NCI-H1417 treated with DMSO at 0.1 percent for 48 hours (cell line): ENCODE measurements at places on chromosomes 5 and 9.

DNA sequence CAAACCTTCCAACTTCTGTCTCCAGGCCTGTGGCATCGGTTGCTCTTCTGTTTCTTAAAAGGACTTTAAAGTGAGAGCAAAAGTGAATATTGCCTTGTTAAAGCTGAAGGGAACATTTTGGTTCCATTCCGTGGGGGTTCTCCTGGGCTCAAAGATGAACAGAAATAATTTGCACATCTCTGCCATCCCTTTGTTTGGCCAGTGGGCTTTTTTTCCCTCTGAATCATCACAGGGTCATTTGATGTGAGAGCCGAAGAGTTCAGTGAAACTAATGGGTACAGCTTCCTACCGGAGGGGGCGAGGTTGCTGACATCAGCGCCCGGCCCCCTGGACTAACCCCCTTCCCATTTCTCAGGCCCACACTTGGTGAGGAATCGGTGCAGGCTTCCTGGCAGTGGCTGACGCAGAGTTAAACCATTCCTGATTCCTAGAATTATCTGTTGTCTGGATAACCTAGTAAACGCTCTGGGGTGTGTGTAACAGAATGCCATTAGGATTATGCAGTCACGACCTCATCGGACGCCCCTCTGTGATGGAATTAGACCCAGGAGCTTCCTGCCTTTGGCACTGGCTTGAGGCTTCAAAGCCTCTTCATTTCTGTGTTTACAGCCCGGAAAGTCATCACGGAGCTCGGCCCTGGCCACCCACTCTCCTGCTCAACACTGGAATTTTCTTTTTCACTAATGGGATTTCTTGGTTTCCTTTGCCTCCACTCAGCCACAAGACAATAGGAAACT lies 61.6 kb upstream of the RPL26L1 start:
- no peak for DNase-seq

GRCh38 chr5:3680821-3681220 lies 85.2 kb downstream of the IRX1 start:
- no peak for DNase-seq

- DNase-seq = no peak
Measured at GRCh38 chr5:94906750-94907149, 288.3 kb downstream of the SLF1 start.

GRCh38 chr5:4613440-4613839 lies 526.7 kb upstream of the ADAMTS16 start:
- no peak for DNase-seq

- DNase-seq = no peak
Measured at GRCh38 chr9:29806937-29807618, 2233.8 kb upstream of the C9orf72 start.

DNA sequence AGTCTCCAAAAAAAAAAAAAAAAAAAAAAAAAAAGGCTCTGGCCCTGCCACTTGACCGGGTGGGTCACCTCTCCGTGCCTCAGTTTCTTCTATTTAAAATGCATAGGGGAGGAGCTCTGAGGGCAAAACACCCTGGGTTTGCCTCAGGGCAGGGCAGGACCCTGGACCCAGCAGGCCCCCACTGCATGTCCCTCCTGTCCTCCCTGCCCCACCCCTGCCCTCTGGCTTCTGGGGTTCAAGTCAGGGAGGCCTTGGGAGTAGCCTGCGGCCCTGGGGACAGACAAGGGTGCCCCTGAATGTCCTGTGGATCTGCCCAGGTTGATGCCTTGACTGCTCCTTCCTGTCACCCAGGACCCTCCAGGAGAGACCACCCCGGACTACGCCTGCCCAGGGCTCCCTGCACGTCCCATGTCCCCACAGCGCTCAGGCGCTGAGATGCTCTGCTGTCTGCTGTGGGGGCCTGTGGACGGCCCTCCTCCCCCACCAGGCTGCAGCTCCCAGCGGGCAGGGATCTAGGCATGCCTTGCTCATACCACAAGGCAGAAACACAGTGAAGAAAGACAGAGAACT lies 35.4 kb downstream of the ADAMTS2 start:
- DNase-seq = no peak

- DNase-seq = no peak
Measured at GRCh38 chr5:38916802-38917201, 71.0 kb downstream of the OSMR start.

- no peak for DNase-seq
Measured at GRCh38 chr5:170252720-170253350, 20.1 kb downstream of the C5orf58 start.

DNA sequence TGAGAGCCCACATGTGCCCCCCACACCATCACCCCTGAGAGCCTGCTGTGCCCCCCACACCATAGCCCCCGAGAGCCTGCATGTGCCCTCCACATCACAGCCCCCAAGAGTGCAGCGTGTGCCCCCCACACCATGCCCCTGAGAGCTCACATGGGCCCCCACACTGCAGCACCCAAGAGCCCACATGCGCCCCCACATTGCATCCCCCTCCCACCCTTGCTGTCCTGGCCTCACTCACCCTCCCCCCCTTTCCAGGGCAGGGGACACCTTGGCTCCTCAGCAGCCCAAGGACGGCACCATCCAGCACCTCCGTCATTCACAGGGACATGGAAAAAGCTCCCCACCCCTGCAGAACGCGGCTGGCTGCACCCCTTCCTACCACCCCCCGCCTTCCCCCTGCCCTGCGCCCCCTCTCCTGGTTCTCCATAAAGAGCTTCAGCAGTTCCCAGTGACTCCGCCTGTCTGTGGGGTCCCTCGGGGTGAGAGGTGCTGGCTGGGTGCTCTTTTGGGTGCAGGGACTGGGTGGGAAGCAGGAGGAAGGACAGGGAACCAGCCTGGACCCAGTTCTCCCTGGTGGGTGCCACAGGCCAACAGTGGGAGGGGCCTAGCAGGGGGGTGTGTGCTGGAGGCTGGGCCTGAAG lies 5.0 kb downstream of the LCN1 start:
- DNase-seq = no peak

DNA sequence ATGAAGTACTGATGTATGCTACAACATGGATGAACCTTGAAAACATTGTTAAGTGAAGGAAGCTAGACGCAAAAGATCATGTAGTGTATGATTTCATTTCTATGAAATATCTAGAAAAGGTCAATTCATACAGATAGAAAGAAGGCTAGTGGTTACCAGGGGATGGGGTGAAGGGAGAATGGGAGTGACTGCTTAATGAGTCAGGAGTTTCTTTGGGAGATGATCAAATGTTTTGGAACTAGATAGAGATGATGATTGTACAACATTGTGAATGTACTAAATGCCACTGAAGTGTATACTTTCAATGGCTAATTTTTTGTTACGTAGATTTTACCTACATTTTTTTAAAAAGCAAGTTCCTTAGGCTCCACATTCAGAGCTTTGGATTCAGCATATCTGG lies 14.9 kb upstream of the DELE1 start:
- no peak for DNase-seq

- DNase-seq = no peak
Measured at GRCh38 chr5:10352430-10353240, 860 bp upstream of the MARCHF6 start.

DNA sequence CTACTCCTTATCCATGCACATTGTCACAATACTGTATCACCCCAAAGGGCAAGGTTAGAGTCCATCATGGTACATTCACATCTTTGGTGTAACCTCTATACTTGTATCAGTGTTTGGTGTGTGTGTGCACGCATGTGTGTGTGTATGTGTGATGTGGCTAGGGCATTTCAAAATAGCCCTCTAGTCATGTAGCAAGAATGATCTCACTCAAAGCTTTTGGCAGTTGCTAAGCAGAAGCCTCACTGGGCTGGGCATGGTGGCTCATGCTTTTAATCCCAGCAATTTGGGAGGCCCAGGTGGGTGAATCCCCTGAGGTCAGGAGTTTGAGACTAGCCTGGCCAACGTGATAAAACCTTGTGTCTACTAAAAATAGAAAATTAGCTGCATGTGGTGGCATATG lies 245.3 kb downstream of the ADGRV1 start:
- DNase-seq = no peak

GRCh38 chr9:34522091-34522887 lies 501 bp downstream of the ENHO start:
- DNase-seq = no peak

GRCh38 chr9:89871871-89872331 lies 267.1 kb downstream of the GADD45G start:
- no peak for DNase-seq

DNA sequence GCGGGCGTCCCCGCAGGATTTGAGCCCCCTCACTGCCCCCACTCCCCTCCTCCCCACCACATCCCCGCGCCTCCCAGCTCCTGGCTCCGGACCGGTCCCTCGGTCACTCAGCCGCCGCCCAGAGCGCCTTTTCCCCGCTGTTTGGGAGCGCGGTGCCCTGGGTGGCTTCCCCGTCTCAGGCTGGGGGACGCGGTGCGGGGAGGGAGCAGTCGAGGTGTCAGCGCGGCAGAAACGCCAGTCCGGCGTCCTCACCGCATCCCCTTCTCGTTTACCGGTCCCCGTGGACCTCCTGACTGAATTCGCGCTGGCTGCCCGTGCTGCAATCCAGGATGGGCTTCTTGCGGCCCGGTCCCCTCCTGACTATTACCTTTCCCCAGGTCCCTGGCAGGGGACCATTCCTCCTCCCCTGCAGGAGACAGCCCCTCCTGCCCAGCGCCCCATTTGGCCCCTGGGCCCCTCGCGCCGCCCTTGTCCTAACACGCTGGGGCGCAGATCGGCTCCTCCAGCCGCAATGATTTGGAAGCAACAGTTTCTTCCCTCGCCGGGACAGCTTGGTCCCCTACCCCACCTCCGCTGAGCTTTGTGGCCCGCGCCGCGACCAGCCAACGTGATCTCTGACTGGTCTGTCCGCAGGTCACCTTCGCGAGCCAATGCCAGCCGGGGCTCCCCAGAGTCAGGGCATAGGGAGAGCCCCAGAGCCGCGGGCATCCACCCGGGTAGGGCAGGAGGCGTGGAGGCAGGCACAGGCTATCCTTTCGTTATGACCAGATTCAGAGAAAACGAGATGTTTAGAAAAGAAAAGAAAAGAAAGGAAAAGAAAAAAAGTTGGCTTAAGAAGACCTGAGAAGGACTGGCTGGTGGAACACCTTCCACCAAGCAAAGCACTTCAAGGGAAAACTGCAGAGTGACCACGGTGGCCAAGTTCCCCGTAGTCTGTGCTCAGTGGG lies 1.2 kb downstream of the ANKRD33B start:
- DNase-seq = no peak

DNA sequence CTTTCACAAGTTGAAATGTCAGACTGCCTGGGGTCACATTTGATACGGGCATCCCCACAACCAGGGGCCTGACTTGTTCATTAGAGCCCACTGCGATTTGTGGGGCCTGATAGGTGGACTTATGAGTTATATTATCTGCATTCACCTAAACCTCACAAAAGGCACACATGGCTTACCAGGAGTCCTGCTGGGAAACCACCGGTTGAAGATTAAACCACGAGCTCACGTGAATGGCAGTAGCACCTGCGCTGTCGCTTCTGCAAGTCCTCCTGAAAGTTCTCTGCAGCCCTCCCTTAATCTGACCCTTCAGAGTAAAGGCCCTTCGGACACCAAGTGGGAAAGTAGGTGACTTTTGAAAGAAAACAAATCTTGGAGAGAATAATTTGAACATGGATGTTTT lies 68.9 kb downstream of the PPIC start:
- DNase-seq = no peak

GRCh38 chr5:132963171-132964104 lies at the start of gene AFF4:
Gene AFF4, minus strand, starts transcription at chr5:132963634. Its CDS starts 26,445 bp downstream, at chr5:132937189.
- DNase-seq = no peak

- no peak for DNase-seq
Measured at GRCh38 chr9:92483627-92484545, 1.6 kb upstream of the ASPN start.

- DNase-seq = no peak
Measured at GRCh38 chr5:58439094-58439644, 20.7 kb downstream of the PLK2 start.

DNA sequence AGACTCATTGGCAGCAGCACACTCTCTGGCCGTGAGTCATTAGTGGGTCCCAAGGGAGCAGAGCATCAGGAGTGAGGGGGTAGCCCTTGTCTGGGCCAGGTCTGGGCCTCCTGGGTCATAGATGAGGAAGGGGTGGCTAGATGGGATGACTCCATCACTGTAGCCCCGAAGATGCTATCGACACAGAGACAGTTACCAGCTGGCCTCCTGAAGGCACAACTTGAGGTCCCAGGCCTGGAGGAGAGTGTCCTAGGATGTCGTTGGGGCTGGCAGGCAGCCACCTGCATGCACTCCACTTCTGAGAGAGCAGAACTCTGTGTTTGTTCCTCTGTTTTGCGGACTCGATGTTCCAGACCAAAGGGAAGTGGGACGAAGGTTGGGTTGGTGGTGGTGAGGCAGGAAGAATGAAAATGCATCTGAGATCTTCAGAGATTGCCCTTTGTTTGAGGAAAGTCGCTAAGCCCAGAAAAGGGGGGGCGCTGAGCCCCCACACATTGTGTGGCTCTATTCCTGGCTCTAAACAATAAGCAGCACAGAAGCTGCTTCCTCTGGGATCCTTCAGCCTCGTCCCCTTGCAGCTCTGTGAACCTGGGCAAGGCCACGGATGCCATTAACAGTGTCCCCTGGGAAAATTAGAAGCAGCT lies 4.7 kb downstream of the BTNL9 start:
- no peak for DNase-seq

DNA sequence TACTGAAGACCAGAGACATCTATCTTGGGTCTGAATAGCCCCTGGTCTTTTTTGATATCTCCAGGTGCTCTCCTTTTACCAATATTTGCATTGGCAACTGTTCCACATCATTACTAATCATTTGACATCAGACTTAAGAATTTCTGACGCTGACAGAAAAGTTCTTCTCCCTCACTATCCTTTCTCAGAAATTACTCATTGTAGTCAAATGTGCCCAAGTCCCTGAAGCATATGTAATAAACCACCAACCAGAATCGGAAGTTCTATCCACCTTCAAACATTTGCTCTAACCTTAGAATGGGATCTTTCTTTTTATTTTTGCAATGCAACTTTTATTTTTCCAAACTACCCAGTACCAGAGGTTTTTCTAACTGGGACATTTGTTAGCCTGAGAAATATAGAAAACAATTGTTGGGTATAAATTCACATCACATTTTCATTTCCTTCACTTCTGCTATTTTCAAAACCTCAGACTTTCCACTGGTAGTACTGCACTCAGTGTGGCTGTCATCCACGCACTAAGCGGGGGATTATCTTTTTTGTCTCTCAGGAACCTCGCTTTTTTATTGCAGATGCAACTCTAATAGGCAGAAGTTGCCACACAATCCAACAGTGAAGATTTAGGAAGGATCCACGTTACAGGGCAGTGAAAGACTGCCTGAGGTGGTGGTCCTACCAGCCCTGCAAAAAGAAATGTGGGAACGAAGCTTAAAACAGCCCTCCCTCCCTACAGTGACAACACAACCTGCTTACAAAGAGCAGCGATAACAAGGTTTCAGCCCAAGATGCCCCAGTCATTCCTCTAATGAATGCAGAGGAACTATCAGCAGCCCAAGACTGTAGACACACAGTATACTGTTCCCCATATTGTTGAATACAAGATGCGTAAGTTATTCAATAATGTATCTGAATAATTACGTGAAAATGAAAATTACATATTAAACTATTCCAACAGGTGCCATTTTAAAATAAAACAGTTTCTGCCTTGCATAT lies 201.2 kb downstream of the EBF1 start:
- no peak for DNase-seq

DNA sequence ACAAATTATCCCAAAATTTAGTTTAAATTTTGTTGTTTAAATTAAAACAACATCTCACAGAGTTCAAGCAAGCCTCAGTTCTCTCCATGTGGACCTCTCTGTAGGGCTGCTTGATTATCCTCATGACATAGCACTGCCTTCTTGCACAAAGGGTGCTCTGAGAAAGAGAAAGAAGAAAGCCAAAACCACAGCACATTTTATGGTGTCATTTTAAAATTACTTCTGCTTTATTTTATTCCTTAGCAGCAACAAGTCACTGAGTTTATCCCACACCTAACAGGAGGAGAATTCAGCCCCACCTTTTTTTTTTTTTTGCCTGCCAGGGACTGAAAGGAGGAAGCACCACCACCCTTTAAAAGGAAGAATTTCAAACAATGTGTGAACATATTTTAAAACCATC lies 12.8 kb upstream of the KCNV2 start:
- DNase-seq = no peak
